ENCODE measurements at places on chromosomes 1 and 21.

GRCh38 chr1:229792012-229792975 lies 166.2 kb downstream of the URB2 start:
- DNase-seq = no peak

- DNase-seq = no peak
Observed at GRCh38 chr1:80417671-80418070, 1383.1 kb upstream of the ADGRL2 start.

GRCh38 chr1:183472488-183473216 lies at the start of gene SMG7:
Gene SMG7 (plus strand): TSS chr1:183472499. CDS start chr1:183472621, 122 bp downstream.
- peak; percentile 70 for DNase-seq

DNA sequence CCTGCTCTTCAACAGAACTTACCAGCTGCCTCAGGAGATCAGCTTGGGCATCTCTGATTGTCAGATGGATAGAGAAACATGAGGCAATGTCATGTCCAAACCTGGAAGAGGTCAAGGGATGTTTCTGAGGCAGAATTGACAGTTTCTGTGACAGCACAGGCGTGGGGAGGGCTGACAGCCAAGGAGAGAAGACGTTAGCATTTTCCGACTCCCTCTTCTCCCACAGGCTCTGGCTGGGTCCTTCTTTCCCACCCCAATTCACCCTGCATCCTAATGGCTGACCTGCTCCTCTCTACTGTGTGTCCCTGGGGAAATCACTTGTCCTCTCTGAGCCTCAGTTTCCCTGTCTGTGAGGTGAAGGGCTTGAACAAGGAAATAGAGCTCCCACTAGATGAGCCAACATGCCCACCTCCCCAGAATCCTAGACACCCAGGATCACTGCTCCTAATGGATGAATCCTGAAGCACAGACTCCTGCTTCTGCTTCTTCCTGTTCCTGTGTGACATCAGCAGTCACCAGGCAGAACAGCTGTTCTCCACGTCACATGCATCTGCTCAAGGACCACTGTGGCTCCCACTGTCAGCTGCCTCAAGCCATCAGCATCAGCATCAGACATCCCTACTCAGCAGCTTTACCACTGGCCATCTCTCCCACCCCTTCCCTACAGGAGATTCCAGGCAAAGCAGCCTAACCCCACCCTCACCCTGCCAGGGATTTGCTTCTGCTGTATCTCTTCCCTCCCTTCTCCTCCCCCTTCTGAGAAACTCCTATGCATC lies 408.0 kb downstream of the MATN1 start:
- no peak for DNase-seq

GRCh38 chr1:45322486-45323040 lies 4.1 kb upstream of the HPDL start:
- DNase-seq = no peak

- DNase-seq = no peak
Observed at GRCh38 chr1:228011721-228012311, 5.0 kb downstream of the WNT3A start.

DNA sequence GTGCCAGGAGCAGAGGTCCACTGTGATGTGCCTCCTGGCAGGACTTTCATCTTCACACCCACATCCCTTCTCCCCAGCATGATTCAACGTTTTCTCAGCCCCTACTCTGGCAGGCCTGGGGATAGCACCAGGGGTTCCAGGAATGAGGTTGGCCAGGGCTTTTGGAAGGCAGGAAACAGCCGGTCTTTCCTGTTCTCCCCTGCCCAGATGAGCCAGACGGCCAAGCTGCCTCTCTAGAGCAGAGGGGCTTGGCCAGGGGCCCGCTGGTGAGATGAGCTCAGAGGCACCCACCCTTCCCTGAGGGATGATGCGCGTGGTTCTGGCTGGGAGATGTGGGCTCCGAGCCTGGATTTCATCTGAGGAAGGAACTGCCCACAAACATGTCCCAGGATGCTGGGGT lies 4.3 kb upstream of the MFAP2 start:
- no peak for DNase-seq

DNA sequence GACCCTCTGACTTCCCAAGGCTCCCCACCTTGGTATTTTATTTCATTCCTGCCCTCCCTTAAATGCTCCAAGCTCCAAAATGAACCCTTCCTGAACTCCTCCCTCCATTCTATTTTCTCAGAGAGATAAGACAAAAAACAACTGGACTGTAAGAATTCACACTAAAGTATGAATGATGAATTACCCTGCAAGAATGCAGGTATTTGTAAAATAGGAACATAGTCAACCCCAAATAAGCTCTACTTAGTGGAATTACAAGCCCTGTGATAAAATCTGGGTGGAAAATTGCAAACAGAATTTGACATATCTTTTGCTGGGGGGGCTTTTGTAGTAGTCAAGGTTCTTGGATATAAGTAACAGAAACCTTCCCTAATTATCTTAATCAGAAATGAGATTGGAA lies 67.8 kb upstream of the GJA8 start:
- no peak for DNase-seq

DNA sequence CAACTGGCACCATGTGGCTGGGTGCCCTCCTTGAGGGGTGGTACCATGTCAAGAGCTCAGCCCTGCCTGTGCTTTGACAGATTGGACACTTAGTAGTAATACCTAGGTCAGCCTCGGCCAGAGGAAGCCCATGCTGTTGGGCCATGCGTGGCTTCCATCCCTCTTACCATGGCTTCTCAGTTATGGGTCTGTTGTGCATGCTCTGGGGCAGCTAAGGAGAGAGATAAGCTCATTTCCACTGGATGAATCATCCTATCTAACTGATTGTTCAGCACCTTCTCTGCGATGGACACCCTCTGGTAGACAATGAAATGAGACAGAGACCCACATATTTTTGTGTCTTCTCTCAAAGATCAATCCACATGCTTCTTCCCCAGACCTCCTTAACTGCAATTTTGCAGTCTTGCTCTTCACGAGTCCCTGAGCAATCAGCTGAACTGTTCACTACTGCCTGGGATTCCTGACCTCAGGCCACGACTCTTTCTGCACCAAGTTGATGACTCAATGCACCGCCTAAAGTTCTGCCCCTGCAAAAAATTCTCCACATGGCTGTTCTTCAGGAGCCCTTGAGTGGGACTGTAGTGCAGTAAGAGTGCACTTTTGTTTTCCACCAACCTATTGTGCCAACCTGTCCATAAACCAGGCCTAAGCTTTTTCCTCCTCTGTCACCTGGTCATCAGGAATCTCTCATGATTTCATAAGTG lies 6.9 kb upstream of the TRIM62 start:
- no peak for DNase-seq

DNA sequence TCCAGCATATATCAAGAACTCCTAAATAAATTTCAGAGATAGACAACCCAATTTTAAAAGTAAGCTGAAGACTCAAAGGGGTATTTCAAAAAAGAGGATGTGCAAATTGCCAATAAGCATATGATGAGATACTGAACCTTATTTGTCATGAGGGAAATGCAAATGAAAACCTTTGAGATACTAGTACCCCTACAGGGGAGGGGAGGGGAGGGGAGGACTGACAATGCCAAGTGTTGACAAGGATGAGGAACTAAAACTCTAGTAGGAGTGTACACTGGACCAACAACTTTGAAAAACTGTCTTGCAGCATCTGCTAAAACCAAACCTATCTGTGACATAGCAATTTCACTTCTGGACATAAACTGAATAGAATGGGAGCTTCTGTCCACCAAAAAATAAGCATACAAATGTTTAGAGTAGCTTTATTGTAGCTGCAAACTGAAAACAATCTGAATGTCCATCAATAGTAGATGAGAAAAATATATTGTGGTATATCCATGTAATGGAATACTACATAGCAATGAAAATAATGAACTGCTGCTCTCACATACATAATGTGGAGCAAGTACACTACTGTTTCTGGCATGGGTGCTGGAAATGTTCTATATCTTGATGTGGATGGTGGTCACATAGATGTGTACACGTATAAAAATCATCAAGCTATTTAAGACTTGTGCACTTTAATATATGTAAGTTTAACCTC lies 57.2 kb downstream of the CDK18 start:
- no peak for DNase-seq

GRCh38 chr1:75797606-75798216 lies 1.0 kb downstream of the MSH4 start:
- DNase-seq = no peak

GRCh38 chr21:34702341-34703170 lies 33.8 kb downstream of the CLIC6 start:
- DNase-seq = no peak

DNA sequence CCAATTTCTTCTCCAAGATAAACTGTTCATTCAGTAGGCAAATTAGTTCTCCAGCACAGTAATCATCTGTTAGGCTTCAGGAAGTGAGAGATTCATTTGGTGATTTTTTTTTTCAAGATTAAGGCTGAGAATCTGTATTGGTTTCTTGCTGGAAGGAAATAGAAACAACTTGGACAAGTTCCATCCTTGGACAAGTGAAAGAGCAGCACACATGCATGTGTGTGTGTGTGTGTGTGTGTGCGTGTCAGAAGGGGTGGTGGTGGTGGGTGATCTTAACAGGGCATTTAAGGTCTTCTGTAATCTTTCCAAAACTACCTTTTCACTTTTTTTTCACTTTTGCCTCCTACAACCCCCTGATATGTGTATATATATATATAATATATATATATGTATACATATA lies 15.9 kb upstream of the SUCO start:
- no peak for DNase-seq

- no peak for DNase-seq
Observed at GRCh38 chr1:211591980-211592493, 13.1 kb upstream of the SLC30A1 start.

GRCh38 chr1:12161662-12162458 lies 4.9 kb upstream of the TNFRSF1B start:
- no peak for DNase-seq

GRCh38 chr1:175735144-175735543 lies 8.3 kb downstream of the TNR start:
- DNase-seq = no peak

DNA sequence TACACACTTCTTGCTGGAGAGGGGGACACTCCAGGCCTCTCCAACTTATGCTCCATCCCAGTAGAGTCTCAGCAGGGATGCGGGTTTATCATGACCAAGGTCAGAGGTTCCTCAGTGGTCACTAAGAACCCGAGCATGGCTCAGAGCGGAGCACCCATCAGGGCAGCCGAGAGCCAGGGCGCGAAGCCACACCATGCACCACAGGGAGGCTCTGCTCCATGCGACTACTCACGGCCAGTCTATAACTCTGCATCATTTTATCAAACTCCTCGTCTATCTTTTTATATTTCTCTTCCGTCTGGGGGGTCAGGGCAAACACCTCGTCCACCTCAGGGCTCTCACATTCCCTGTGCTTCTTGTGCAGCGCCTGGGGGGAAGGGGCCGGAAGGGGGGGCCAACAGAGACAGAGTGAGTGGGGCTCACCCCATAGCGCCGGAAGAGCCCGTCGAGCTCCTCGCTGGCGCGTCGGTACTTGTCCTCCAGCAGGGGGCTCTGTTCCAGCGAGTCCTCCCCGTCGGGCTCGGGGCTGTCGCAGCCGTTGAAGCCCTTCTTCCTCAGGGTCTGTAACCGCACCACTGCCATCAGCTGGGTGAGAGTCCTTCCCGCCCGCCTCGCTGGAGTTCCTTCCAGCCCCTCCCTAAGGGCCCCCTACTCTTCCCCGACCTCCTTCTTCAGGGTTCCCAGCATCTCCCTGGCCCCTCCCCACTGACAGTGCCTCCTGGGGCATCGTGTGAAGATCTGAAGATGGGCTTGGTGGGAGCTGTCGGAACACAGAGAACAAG lies 20.0 kb downstream of the MEF2D start:
- no peak for DNase-seq

GRCh38 chr1:19418503-19418971 lies 66.8 kb downstream of the CAPZB start:
- DNase-seq = no peak

DNA sequence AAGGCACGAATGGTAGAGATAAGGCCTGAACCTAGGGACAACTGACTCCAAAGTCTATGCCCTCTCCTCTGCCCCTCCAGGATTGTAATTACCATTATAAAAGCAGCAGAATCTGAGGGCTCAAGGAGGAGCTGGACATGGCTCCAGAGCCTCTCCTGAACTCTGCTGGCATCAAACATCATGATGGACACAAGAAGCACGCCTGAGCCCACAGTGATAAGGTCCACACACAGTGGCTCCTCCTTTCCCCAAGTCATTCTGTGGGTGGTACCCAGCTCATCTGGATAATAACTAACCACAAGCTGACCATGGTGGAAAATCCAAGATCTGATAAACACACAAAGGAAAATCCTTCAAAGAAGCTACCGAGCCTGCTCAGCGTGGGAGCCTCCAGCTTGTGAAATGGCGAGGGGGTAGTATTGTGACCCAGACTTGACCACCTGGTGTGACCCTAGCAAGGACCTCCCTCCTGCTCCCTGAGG lies 85.2 kb downstream of the HIVEP3 start:
- DNase-seq = no peak

DNA sequence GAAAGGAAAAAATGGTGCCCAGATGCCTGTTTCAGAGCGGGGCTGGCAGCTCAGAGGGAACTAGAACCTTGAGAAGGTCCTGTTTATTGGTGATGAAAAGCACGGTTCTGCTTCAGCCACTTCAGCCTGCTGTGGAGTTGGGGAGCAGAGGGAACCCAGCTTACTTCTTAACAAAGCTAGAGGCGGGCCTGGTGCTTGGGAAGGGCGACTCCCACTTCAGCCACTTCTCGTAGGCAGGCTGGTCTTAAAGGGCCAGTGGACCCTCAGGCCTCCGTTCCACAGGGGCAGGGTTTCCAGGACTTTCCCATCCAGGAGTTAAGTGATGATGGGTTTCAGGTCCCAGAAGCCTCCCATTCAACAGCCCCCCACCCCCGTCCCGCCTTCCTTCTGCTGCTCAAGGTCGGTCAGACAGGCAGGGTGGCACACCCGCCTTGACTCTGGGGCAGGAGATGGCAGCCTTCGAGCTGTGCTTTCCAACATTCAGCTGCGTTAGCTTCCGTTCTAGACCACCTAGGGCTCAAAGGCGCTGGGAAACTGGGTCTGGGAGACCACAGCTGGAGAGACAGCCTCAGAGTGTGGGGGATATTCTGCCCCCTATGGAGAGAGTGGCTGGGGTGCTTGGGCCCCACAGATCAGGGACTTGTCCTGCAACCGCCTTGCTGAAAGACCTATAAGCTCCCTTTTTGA lies 3.4 kb downstream of the RUNX3 start:
- DNase-seq = no peak

DNA sequence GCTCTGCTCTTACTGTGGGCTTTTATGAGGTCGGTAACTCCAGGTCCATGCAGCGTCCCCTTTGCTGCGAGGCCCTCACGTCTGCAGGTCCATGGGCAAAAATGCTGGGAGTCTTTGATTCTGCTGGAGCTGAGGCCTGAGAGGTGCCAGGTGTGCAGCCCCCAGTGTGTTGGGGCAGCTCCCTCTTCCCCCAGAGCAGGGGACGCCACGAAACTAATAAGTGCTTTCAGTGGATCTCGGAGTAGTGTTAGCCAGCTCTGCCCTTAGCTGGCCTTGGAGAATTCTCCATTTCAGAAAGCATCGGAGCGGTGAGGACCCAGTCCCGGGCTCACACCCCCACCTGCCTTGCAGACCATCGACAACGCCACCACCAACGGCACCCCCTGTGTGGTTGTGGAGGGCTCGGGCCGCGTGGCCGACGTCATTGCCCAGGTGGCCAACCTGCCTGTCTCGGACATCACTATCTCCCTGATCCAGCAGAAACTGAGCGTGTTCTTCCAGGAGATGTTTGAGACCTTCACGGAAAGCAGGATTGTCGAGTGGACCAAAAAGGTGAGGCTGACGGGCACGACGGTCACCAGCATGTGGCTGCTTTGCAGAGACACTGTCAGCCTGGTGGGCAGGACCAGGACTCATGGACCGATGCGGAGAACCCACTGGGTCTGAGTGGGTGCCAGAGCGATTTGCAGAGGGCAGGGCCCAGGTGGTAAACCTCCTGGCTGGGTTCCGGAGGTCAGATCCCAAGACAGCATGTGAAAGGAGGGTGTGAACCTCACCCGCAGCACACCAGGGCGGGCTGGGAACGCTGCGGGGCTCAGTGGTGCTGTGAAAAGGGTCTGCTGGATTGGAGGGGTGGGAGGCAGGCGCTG lies 25.5 kb downstream of the TRPM2 start:
- DNase-seq = no peak
